ENCODE measurements at places on chromosomes 5 and 9.
A peak's percentile ranks its signal among the peaks of the same experiment; 100 is the strongest.

DNA sequence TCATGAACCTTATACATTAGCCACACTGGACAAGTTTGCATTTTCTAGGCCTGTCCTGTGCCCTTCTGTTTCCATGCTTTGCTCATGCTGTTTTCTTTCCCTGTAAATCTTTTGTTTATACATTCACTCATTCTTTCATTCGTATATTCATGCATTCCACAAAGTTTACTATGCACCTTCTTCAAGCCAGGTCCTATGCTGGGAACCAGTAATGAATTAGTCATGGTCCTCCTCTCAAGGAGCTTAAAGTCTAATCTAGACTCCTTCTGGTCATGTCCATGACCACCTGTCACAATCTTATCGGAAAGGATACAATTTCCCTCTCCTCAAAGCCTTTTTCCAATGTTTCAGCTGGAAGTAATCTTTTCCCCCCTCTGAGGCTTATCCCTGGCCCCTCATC, 9.1 kb upstream of the XPA start:
- DNase-seq, result no peak

- no peak for DNase-seq
Measured at GRCh38 chr5:6286404-6286803, 91.9 kb downstream of the MED10 start.

DNA sequence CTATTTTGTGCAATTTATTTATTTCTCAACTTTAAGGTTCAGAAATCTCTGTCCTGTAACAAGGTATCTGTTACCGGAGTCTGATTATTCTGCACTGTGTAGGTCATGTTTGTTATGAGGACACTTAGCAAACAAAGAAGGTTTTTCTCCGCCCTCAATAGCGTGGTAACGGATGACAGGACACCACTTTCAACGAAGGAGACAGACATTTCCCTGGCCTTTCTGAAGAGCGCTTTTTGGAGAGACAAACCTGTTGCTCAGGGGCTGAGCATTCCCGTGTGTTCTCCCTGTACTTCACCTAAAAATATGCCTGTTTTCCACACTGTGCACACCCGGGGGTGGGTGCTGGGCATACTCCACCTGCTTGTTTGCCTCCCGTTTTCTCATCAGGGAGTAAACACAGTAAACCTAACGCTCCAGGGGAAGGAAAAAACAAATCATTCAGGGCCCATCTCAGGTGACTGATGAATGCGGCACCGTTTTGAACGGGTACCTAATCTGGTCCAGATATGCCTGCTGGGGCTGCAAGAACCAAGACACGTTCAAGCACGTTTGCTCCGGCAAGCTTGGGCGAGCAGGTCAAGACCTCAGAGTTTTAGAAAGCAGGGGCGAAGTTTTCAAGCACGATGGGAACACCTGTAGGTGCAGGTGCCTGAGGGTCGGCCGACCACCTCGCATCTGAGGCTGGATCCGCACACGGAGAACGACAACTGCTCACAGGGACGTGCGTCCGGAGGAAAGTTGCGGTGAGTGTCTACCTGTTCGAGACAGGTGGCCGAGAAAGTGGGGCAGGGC, 859 bp downstream of the RETREG1 start:
- DNase-seq, result peak; percentile 35

DNA sequence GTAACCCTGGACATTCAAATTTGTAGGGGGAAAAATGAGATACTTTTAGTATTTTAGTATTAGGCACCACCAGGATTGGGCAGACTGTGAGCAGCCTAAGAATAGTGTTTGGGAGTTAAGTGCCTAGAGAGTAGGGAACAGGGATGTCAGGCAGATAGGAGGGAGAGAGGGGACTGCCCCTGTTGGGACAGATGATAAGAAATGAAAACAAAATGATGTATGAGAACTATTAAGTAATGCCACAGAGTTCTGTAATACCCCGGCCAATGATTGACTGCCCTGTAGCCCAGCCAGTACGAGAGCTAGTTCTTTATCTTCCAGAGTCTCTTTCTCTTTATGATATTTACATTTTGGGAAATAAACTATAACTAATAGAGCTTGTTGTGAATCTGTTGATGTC, 24.4 kb downstream of the ARHGAP26 start:
- DNase-seq, result no peak

GRCh38 chr5:119515192-119515591, 62.9 kb downstream of the HSD17B4 start:
- no peak for DNase-seq

DNA sequence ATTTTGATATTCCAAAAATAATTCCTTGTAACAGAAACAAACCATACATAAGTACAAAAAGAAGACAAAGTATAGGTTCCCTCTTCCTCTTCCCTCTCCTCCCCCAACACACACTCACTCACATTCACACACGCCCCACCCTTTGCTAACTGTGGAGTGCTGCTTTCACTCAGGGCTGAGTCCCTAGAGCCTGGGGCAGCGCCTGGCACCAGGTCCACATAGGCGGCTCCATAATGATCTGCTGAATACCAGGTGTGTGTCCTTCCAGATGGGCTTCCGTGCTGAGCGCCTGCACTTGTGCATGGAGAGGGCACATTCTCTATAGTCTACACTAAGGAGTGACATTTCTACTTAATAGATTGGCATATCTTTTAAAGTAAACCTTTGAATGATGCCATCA, 3.7 kb downstream of the SEMA4D start:
- DNase-seq, result no peak

DNA sequence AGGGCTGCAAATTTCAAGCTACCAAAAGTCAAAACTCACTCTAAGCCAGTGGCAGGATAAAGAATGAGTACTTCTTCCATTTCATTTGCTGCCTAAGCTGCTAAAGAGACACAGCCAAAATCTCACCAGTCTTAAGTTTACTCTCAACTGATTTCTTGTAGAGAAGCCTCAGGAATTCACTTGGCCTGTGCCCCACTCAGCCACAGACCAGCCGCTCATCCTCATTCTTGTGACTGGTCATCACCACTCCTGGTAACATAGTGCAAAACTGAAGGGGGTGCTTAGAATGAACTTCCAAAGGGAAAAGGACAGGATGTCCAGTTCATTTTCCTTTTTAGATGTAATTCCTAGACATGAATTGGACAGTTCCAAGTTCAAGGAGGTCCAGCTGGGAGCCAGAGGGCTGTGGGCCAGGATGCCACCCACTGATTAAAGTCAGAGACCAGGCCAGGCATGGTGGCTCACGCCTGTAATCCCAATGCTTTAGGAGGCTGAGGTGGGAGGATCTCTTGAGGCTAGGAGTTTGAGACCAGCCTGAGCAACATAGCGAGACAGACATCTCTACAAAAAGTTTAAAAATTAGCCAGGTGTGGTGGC, 72.7 kb upstream of the RANBP3L start:
- DNase-seq, result no peak

- no peak for DNase-seq
Measured at GRCh38 chr5:148912714-148913398, 86.4 kb downstream of the ADRB2 start.

All from NCI-H1105 (cell line).